Cortex of kidney (tissue), 1 donor: ENCODE measurements at places on chromosomes 4 and X.

DNA sequence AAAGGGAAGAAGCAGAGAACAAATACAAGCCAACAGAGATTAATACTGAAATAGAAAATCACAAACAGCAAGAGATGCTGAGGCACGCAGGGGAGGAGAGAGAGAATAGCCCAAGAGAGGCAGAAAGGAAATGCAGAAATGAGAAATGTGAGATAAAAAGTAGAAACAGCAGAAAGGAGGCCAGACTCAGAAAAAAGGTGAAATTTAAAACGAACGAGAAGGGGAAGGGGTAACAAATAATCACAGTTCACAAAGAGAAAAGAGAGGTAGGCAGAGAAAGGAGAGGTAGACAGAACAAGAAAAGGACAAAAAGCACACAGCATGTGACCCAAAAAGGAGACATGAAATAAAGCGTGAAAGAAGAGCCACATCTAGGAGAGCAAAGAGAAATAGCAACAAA lies 264.4 kb downstream of the CHIC1 start:
- no peak for DNase-seq

GRCh38 chrX:149962859-149963757 lies 24.8 kb upstream of the EOLA2 start:
- no peak for DNase-seq

GRCh38 chrX:155534800-155535199 lies 76.4 kb upstream of the F8A3 start:
- no peak for DNase-seq

DNA sequence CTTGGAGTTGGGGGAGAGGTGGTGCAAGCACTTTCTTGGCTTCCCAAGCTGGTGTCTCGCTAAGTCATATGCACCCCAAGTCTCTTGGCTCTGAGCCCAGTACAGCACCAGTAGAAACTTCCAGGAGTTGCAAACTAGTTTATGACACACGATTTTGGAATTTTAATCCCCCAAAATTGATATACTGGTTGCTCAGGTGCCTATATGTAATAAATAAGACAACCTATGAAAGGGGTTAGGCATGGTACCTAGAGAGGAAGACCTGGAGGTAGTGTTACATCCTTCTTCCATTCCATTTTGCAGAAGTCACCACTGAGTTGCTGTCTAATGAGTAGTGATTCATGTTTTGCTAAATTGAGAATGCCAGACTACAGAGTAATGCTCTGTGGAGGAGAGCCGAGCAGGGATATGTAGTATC lies 4.3 kb upstream of the SLC4A4 start:
- DNase-seq = no peak

GRCh38 chr4:156251373-156252065 lies 297.9 kb upstream of the CTSO start:
- DNase-seq = no peak

DNA sequence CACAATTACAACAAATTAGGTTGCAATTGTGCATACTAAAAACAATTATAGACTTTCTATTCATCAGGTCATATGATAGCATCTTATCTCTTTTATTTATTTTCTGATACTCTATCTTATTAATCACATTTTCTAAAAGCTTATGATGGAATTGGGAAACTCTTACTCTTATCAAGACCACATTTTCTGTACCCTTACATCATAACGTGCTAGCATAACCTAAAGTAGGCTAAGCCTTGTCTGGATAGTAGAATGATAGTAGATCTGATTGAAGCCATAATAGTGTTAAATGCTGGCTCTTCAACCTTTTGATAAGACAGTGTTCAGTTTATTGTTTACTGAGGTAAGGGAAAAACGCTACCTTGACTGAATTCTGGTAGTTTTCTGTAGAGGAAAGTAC lies 294.0 kb downstream of the CCSER1 start:
- DNase-seq = no peak

DNA sequence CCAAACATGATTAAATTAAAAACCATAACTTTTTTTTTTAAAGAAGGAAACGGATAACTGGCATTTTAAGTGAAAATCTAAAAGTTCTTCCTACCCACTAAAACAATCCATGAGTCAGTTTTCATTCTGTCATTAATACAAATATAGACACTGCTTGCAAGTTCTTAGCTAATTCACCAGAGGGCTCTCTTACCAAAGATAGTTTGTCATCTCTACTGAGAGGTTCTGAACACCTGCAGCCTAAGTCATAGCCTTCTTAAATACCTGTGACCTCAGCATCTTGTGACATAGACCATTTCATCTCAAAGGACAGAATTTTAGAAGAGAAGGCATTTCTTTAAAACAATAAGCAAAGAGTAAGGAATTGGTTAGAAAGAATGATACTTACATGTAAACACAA lies 65.3 kb upstream of the FAM120C start:
- DNase-seq = no peak

DNA sequence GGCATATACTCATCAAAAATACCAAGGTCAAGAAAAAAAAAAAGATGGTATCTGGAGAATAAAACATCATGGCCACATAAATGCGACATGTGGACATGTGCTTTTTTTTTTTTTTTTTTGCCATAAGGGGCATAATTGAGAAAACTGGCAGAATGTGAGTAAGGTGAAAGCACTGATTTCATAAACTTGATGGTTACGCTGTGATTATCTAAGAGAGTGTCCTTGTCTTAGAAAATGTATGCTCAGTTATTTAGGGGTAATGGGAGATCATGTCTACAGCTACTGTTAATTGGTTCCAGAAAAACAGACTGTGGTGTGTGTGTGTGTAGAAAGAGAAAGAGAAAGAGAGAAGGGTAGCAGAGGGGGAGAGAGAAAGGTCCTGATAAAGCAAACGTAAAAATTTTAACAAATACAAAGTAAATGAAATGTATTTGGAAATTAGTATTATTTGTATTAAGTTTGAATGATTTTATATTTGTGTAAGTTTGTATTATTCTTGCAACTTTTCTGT lies 8.1 kb downstream of the DNAJB14 start:
- DNase-seq = no peak

- DNase-seq = no peak
Observed at GRCh38 chrX:101163166-101163565, 56.4 kb upstream of the DRP2 start.

GRCh38 chr4:66443008-66443407 lies 772.7 kb upstream of the EPHA5 start:
- no peak for DNase-seq

- no peak for DNase-seq
Observed at GRCh38 chr4:57137261-57137660, 27.1 kb upstream of the IGFBP7 start.

DNA sequence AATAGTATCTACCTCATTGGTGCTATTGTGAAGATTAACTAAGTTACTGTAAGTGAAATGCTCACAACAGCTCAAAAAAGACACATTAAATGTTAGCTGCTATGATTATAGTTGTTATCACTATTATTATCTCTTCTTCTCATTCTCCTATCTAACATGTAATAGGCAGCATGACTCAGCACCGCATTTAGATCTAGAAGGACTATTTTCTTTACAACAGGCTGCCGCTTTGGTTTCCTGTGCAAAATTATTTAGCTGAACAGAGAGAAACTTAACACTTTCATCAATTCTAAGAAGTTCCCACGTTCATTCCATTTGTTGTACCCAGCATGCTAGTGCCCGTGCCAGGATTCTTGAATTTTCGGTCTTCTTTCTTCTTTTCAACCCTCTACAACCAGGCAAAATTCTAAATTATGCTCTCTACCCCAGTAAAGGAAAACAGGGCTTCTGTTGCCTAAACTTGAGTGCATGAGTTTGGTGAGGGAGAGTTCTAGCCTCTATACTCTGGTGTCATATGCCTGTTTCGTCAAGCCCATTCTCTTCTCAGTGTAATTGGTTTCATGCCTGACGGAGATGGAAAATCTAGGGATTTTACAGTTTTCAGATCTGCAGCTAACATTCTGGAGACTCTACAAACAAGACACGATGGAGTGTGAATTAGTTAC lies 378.9 kb downstream of the PPP1R2C start:
- DNase-seq = no peak
